ENCODE measurements at places on chromosomes 3 and 15. TPM values are rescaled to one million over a fixed set of nuclear protein-coding genes. Genes with fewer than 3 reads are reported as not detected.

Gene INSYN1
- polyA plus RNA-seq: 3.7 TPM

Gene HIGD2B
- not detected for polyA plus RNA-seq

Gene RTP4
- 15.8 TPM for polyA plus RNA-seq

Gene CYP11A1
- 0.55 TPM for polyA plus RNA-seq

Gene KBTBD13
- polyA plus RNA-seq: 0.04 TPM

Gene ZNF35
- polyA plus RNA-seq: 7.7 TPM

Gene ALDH1A2
- 13.7 TPM for polyA plus RNA-seq

Gene LRRC31
- 11.4 TPM for polyA plus RNA-seq

Gene CNTN4
- polyA plus RNA-seq: 9.3 TPM

Gene CACNA2D3
- polyA plus RNA-seq: 0.97 TPM

- no peak for DNase-seq
- H3K4me1 ChIP-seq: no peaks in the 10 kb centered on the region
- no peak overlapping the region for H3K27ac ChIP-seq
Measured at GRCh38 chr3:89411201-89411600, 303.8 kb downstream of the EPHA3 start.

- H3K27ac ChIP-seq: no peak overlapping the region
- DNase-seq: no peak
- no peak overlapping the region for H3K4me3 ChIP-seq
- no peaks in the 10 kb centered on the region for H3K27me3 ChIP-seq
- H3K36me3 ChIP-seq: peaks cover 40% of the 10 kb centered on the region
Measured at GRCh38 chr15:62658498-62658897, 384.0 kb upstream of the TPM1 start.

GRCh38 chr15:94670438-94671034 is 439.2 kb downstream of the MCTP2 start:
- no peak overlapping the region for H3K4me3 ChIP-seq
- peak; percentile 23 for DNase-seq
- H3K4me1 ChIP-seq: no peaks in the 10 kb centered on the region
- H3K27ac ChIP-seq: no peak overlapping the region
- no peaks in the 10 kb centered on the region for H3K27me3 ChIP-seq

GRCh38 chr3:42983927-42984326 is 4.8 kb downstream of the GASK1A start:
- H3K4me3 ChIP-seq: no peak overlapping the region
- peaks cover 19% of the 10 kb centered on the region for H3K27me3 ChIP-seq
- H3K36me3 ChIP-seq: no peaks in the 10 kb centered on the region
- peaks cover 5% of the 10 kb centered on the region for H3K4me1 ChIP-seq
- H3K27ac ChIP-seq: no peak overlapping the region

DNA sequence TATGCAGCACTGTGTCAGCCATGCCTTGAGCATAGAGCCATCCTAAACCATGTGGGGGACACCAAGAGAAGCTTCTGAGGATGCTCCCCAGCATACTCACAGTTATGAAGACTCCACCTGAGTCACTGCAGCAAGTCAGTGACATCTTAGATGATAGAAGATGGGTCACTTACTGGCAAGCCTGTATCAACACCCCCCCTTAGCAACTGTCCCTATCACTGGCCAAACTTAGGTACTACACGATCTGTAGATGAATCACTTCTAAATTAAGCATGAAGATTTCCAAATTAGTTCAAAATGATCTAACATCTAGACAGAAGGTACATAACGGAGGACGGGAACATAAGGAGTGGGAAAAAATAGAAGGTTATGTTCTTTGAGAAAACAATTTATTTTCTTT is 13.2 kb upstream of the LMCD1 start:
- no peak for DNase-seq
- H3K27me3 ChIP-seq: peaks cover 7% of the 10 kb centered on the region
- H3K27ac ChIP-seq: no peak overlapping the region
- no peak overlapping the region for H3K4me3 ChIP-seq
- H3K4me1 ChIP-seq: peaks cover 3% of the 10 kb centered on the region
- H3K36me3 ChIP-seq: no peaks in the 10 kb centered on the region

- no peak overlapping the region for H3K4me3 ChIP-seq
- H3K27me3 ChIP-seq: no peaks in the 10 kb centered on the region
- H3K36me3 ChIP-seq: peaks cover 28% of the 10 kb centered on the region
- DNase-seq: no peak
Measured at GRCh38 chr3:196472286-196472685, 31.3 kb downstream of the RNF168 start.

DNA sequence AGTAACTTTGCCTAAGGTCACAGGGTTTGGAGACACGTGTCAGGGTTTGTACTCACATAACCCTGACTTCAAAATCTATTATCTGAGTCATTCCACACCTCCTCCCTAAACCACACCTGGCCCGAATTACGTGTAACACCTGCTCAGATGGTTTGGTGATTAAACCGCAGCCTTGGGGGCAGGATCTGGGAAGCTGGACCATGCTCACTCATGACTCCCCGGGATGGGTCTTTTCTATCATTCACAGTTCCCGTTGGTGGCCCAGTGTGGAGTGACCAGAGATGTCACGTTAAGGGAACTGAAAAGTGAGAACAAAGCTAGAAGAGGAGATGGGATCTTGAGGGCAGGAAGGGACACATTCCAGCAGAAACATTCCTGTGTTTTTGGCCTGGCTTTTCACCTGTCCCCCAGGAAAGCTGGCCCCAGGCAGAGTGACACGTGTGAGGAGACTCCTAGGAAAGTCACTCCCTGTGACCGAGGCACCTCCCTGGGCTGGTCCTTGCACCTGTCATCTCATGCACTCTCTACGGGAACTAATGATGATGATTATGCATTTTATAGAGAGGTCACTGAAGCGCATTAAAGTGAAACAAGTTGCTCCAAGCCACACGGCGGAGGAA is 75.4 kb upstream of the POMGNT2 start:
- H3K4me3 ChIP-seq: no peak overlapping the region
- no peaks in the 10 kb centered on the region for H3K36me3 ChIP-seq
- H3K4me1 ChIP-seq: peaks cover 34% of the 10 kb centered on the region

DNA sequence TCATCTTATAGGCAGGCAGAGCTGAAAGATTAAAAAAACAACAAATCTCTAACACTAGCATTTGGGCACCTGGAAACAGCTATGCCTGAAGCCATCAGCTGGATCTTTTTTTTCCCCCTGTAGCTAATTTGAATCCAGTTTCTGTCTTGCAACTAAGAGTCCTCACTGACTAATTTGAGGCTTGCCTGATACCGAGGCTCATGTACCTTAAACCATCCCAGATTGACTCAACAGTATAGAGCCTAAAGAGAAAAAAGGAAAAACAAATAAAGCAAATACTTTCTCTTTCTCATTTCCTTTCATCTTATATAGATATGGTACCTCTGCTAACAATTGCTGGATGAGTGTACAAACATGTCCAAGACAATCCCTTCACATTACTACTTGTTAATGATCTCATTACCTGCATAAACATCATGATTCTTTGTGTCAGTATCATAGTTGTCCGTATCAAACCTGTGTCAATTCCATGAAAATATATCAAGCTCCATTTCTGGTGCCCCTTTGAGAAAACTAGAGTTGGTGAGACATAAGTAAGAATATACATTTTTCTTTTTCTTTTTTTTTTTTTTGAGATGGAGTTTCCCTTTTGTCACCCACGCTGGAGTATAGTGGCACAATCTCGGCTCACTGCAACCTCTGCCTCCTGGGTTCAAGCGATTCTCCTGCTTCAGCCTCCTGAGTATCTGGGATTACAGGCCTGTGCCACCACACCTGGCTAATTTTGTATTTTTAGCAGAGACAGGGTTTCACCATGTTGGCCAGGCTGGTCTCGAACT is 43.1 kb downstream of the BHLHE40 start:
- no peak overlapping the region for H3K27ac ChIP-seq
- no peak overlapping the region for H3K4me3 ChIP-seq
- no peaks in the 10 kb centered on the region for H3K36me3 ChIP-seq

- no peaks in the 10 kb centered on the region for H3K36me3 ChIP-seq
- H3K4me1 ChIP-seq: no peaks in the 10 kb centered on the region
- no peak for DNase-seq
Measured at GRCh38 chr15:32739522-32740063, 21.8 kb downstream of the GREM1 start.

DNA sequence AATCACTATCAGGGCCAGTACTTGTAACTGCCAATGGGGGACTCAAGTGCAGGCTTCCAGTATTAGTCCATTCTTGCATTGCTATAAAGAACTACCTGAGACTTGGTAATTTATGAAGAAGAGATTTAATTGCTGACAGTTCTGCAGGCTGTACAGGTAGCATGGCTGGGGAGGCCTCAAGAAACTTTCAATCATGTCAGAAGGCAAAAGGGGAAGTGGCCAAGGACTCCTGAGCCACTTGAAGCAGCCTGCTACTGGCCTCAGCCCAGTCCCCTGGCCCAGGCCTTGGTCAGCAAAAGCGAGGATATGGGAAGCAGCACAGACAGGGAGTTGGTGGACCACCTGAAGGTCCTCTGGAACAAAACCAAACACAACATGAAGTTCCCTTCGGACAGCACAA is 29.2 kb upstream of the OR5K1 start:
- H3K36me3 ChIP-seq: no peaks in the 10 kb centered on the region
- DNase-seq: no peak
- no peaks in the 10 kb centered on the region for H3K27me3 ChIP-seq

DNA sequence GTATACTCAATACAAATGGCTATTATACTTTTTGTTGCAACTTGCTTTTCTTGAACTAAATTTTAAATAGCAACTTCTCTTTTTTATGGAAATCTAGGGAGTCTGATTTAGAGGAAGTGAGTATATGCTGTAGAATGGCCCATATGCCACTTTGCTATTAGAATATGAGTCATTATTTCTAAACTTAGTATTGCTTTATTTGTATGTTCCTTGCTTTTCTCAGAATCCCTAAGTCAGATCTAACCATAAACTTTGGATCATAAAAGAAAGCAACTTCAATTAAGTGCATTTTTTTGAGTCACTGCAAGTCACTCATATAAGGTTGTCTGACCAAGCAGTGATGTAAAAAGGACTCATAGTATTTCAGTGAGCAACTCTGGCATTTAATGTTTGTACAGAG is 17.5 kb upstream of the SPTSSB start:
- H3K36me3 ChIP-seq: no peaks in the 10 kb centered on the region
- H3K4me1 ChIP-seq: no peaks in the 10 kb centered on the region
- DNase-seq: no peak
- no peak overlapping the region for H3K4me3 ChIP-seq

- H3K4me1 ChIP-seq: no peaks in the 10 kb centered on the region
- no peak overlapping the region for H3K4me3 ChIP-seq
- H3K36me3 ChIP-seq: no peaks in the 10 kb centered on the region
- DNase-seq: peak; percentile 45
- H3K27me3 ChIP-seq: no peaks in the 10 kb centered on the region
Measured at GRCh38 chr3:106609666-106610301, 741.0 kb upstream of the CBLB start.

DNA sequence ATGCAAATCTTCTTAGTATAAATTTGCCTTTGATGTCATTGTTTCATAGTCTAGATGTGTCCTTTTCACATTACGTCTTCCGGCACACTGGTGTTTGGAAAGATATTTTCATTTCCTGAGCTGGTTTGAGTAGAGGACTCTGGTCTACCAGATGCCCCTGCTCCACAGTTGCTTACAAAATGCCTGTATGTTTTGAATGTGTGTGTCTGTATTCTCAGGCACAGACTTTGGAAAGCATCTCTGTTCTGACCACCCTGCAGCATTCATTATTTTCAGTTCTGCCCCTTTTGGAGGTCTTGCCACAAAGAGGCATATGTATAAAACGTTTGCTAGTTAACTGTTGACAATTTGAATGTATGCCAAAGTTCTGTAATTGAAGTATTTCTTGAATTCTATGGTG is 236.0 kb upstream of the GOLIM4 start:
- H3K4me1 ChIP-seq: no peaks in the 10 kb centered on the region
- DNase-seq: no peak
- no peaks in the 10 kb centered on the region for H3K36me3 ChIP-seq
- no peaks in the 10 kb centered on the region for H3K27me3 ChIP-seq
- no peak overlapping the region for H3K4me3 ChIP-seq

- H3K27ac ChIP-seq: no peak overlapping the region
- no peaks in the 10 kb centered on the region for H3K27me3 ChIP-seq
- H3K4me1 ChIP-seq: peaks cover under 1% of the 10 kb centered on the region
- no peak for DNase-seq
- no peak overlapping the region for H3K4me3 ChIP-seq
Measured at GRCh38 chr15:57393061-57393460, 16.8 kb downstream of the CGNL1 start.

DNA sequence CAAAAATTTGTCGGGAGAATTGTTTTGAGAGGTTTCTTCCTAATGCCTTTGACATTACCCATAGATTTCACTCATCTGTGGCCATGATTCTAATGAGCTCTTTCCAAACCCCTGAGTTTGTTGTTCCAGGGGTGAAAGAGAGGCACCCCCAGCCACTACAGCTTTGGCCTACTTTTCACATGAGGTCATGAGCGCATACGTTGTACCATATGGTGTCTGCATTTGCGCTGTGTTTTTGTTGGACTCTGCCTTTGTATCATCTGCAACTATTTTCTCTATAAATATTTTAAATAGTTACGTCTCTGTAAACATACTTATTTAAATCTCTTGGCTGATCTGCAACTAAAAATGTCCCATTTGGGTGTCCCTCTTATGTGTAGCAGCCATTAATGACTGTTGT is 107.9 kb downstream of the LRTM1 start:
- no peak overlapping the region for H3K4me3 ChIP-seq
- DNase-seq: no peak
- H3K27me3 ChIP-seq: no peaks in the 10 kb centered on the region

GRCh38 chr3:120683671-120684301 is 1.7 kb upstream of the HGD start:
- no peaks in the 10 kb centered on the region for H3K36me3 ChIP-seq
- H3K4me3 ChIP-seq: no peak overlapping the region
- H3K4me1 ChIP-seq: peaks cover 25% of the 10 kb centered on the region
- no peak overlapping the region for H3K27ac ChIP-seq
- H3K27me3 ChIP-seq: no peaks in the 10 kb centered on the region

GRCh38 chr3:186746008-186746407 is 28.8 kb downstream of the KNG1 start:
- H3K27ac ChIP-seq: peak overlapping the region; percentile 83
- H3K27me3 ChIP-seq: no peaks in the 10 kb centered on the region
- no peak overlapping the region for H3K4me3 ChIP-seq
- no peaks in the 10 kb centered on the region for H3K36me3 ChIP-seq
- H3K4me1 ChIP-seq: peaks cover 32% of the 10 kb centered on the region

- H3K36me3 ChIP-seq: no peaks in the 10 kb centered on the region
- no peak overlapping the region for H3K27ac ChIP-seq
- H3K4me3 ChIP-seq: no peak overlapping the region
- no peaks in the 10 kb centered on the region for H3K27me3 ChIP-seq
- DNase-seq: no peak
Measured at GRCh38 chr3:178901204-178901603, 170.4 kb downstream of the ZMAT3 start.

DNA sequence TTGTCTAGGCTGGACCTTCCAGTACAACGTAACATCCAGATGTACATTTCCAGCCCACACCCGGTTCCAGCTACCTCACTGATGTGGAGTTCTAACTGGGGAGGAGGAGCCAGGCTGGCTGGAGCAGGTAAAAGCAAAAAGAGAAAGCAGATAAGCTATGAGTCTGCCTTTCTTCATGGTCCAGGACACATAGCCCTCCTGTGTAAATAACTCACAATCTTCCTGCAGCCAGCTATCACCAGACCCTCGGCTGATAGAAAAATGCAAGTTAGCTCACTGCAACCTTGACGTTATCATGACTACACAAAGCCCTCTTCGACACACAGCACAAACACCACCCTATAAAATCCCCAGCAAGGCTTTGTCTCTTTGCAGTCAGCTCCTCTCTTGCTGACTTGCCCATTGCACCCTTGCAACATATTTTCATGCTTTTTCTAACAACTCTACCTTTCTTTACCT is 20.5 kb upstream of the ELP6 start:
- DNase-seq: no peak
- H3K4me1 ChIP-seq: no peaks in the 10 kb centered on the region
- H3K27ac ChIP-seq: no peak overlapping the region
